ENCODE measurements at places on chromosomes 3 and 15.

GRCh38 chr3:45881078-45882022 lies 5.0 kb upstream of the CCR9 start:
- peak; percentile 13 for DNase-seq

- no peak for DNase-seq
Observed at GRCh38 chr3:4826237-4827100, 152.8 kb upstream of the BHLHE40 start.

DNA sequence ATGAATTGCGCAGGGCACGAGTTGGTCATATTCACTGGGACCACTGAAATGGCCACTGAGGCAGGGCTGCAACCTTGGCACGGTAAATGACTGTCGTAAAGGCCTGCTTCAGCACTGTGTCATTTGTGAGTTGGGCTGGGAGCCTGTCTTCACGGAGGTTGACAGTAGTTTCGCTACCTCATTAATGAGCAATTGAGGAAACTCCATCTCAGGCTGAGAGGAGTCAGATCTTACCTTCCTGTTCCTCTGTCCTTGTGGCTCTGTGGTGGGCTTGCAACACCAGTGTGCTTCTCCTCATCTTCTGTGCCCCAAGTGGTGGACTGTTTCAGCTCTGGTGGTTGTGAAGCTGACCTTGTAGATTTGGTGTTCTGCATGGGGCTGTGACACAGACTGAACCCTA lies 80.1 kb upstream of the EIF1B start:
- no peak for DNase-seq

GRCh38 chr15:54150255-54150654 lies 172.0 kb downstream of the UNC13C start:
- DNase-seq, result no peak

DNA sequence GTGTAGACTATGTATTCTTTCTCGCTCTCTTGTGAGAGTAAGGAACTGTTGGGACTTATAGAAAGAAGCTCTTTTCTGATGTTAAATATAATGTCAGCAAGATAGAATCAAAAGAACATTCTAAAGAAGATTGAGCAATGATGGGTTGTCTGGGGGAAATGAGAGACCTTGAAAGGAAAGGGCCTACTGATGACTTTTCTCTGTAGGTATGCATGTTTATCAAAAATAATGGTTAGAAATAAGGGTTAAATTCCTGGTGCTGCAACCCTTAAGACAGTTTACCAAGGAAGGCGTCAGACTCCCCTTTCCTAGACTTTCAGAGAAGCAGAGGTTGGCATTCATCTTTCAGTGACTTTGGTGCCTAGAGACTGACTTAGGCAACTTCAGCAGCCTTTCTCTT lies 69.8 kb downstream of the GHSR start:
- DNase-seq, result no peak

DNA sequence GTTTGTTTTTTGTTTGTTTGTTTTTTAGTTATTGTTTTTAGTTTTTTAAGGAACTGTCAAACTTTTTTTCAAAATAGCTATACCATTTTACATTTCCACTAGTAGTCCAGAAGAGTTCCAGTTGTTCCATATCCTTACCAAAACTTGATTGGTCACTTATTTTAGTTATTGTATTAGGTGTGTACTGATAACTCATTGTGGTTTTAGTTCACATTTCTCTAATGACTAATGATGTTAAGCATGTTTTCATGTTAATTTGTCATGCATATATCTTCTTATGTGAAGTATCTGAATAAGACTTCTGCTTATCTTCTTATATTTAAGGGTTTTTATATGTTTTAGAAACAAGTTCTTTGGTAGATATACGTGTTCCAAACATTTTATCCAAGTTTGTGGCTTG lies 89.5 kb downstream of the CD200R1L start:
- DNase-seq, result no peak

DNA sequence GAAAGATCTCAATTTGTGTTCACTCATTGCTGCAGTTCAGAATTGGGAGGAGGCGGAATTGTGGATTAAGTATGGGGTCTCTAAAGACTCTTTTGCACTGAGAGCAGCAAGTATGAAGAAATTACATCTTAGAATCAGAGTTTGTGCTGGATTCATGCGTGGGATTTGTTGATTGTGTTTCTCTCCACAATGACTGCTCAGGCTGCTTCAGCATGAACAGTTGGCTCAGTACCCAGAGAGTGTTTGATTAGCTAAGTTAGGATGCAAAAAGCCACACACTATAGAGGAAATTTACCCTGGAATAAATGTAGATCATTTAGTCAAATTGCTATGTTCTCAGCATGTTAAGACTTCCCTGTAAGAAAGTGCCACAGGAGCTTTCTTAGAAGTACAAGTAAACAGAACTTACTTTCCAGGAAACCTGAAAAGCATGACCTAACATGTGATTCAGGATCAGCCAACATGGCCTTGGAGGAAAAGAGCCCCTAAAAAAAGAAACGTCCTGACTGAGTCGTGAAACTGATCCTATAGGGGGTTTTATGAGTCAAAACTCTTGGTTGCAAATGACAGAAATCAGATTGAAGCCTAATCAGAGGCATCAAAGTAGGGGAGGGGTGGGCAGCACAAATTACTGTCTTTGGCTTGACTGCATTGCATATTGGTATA lies 32.6 kb downstream of the HHLA2 start:
- no peak for DNase-seq

DNA sequence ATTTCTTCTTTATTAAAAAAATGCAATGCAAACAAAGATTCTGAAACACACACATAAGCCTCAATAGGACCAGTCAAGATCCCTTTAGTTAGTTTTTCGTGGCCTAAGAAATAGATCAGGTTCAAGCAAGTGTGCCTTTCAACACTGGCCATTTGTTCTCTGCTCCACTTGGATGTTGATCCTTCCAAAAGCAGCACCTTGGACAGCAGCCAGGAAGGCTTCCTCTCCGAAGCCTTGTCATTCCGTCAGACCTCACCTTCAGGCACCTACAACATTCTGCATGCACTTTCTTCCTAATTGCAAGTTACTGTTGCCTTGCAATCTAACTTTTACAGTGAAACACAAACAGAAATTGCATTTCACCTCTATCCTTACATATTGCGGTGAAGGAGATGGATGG lies 155.9 kb upstream of the FEZF2 start:
- no peak for DNase-seq

DNA sequence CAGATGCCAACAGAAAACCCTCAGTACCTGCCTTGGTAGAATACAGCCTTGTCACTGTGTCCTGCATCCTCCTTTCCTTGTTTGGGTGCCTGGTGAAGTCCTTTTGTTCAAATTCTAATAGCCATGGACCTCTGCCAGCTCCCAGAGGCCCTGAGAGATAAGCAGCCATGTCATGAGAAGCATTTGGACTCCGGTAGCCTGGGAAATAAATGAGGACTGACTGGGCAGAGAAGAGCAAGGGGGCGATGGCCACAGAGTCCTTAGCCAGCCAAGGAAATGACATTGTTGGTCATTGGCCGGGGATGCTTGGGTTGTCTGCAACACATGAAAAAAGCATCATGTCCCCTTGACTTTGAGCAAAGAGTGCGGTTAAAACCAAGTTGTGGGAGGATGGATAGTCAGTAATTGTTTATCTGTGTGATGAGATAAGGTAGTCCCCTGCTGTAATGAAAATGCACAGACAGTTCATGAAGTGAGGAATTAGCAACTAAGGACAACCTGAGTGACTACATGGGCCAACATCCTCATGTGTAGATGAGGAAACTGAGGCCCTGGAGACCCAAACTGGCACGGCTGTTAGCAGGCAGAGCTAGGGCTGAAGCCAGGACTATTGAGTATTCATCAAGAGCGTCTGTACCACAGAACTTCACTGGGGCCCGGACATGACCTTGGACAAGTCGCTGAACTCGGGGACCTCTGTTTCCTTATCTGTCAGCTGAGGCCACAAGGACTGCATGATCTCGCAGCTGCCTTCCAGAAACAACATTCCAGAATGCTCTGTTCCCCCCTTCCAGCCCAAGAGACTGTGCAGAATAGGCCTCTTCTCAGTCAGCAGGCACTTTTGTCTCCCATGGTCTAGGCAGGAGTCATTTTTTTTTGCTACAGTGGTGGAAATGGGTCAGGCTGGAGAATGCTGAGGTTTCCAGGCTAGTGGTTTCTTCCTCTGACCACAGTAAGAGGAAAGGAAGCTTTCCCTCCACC lies 90.5 kb upstream of the CTDSPL start:
- DNase-seq, result no peak

- DNase-seq, result no peak
Observed at GRCh38 chr15:59360896-59361295, 11.8 kb downstream of the MYO1E start.

DNA sequence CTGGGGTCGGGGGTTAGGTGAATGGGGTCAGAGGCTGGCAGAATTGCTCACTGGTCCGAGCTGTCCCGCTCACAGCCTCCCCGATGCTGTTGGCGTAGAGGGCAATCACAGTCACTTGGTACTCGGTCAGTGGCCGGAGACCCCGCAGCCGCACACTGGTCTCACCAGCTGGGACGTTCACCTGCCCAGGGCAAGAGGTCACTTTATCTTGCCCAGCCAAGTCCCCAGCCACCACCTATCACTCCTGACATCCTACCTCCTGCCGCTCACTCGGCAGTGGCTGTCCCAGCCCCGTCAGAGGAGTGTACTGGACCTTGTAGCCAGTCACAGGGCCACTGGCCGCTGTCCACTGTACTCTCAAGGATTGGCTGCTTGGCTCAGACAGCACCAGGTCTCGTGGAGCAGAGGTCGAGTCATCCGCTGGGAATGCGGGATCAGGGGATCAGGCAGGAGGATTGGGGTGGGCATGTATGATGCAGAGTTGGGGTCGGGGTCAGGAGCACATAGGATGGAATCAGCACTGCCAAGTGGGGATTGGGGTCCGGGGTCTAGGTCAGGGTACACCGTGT lies 2.5 kb downstream of the COL7A1 start:
- DNase-seq, result no peak

DNA sequence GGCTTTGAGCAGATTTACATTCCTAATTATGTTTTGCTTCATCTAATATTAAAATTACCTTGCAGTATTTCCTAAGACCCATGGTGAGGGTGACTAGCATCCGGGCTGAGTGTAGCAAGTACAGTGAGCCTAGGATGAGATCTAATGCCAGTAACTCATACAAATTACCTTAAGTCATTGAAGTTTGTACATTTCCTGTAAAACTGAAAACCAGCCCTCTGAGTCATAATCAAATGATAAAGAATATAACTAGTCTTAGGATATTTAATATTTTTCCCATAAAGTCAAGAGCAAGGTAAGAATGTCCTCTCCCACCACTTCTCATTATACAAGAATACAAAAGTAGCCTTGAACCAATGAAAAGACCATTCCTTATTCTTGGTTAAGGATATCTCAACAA lies 54.8 kb upstream of the CHRM5 start:
- DNase-seq, result no peak

DNA sequence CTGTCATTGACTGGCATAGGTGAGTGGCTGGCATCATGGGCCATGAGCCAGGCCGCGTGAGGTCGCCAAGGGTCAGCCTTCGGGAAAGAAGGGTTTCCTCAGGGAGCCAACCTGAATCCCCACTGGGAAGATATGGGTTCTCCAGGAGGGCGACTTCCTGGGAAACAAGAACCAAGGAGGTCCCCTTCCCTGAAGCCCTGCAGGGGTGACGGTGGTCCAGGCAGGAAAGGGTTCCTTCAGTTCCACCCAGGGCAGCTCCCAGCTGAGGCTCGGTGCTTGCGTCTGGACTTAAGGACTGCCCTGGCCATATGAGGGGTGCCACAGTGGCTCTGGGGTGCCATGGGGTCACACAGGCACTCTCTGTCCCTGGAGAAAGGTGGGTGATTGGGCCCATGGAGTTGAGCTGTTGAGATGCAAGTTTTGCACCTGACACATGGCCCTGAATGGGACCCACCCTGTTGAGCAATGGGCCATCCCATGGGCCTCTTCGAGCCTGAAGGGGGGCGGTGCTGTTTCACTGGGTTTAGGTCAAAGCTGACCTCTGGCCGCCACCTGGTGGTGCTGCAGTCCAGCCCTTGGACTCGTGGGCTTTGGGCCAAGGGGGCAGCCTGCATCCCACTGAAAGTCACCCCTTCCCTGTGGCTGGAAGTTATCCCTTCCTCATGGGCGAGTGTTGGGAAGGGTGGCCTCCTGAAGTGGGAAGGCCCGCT lies 228.1 kb downstream of the SNRPN start:
- no peak for DNase-seq

GRCh38 chr3:6781092-6781491 lies 79.8 kb upstream of the GRM7 start:
- no peak for DNase-seq

DNA sequence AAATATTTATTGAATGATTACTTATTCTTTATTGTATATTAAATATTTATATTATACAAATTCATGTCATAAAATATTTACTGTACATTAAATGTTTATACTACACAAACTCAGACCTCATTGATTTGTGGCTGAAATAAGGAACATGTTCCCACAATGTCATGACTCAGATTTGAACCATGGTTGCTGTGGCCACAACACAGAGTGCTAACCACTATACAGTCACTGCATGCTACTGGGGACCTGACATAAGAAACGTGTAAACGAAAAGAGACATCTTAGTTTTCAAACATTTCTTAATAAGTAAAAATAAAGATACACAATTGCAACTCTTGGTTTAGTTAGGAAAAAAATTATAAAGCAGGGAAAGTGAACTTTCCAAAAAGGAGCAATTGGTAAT lies 99.1 kb upstream of the AGTR1 start:
- no peak for DNase-seq

DNA sequence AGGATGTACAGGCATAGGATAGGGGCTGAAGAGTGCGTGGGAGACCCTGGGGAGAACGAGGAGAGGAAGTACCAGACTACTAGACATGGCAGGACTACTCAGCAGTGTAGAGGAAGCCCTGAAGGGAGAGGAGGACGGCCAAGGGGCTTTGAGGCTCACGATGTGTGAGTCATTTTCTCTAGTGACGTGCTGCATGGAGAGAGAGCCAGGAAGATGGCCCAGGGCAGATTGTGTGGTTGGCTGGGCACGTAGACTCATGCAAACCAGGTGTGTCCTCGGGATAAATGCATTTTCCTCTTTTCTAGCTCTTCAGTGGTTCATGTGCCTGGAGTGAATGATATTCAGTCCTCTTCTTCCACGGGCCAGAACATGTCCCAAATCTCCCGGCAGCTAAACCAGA lies 115.0 kb upstream of the ABHD17C start:
- DNase-seq, result no peak

GRCh38 chr3:36366308-36366707 lies 14.0 kb upstream of the STAC start:
- no peak for DNase-seq

GRCh38 chr3:70736009-70736408 lies 423.6 kb upstream of the MDFIC2 start:
- no peak for DNase-seq

GRCh38 chr3:135766115-135766514 lies 199.4 kb upstream of the PPP2R3A start:
- no peak for DNase-seq

GRCh38 chr3:197711973-197712707 lies 24.6 kb downstream of the RUBCN start:
- peak; percentile 76 for DNase-seq

- no peak for DNase-seq
Observed at GRCh38 chr3:119033393-119034255, 1.0 kb downstream of the IGSF11 start.

Measured in stimulated activated CD8-positive, alpha-beta memory T cell treated with anti-CD3 and anti-CD28 coated beads, Interleukin-15, amount 100 ng/mL, for 48 hours (primary cell).